ENCODE measurements at places on chromosomes 11 and 22. TPM values are rescaled to one million over a fixed set of nuclear protein-coding genes. Genes with fewer than 3 reads are reported as not detected.

DNA sequence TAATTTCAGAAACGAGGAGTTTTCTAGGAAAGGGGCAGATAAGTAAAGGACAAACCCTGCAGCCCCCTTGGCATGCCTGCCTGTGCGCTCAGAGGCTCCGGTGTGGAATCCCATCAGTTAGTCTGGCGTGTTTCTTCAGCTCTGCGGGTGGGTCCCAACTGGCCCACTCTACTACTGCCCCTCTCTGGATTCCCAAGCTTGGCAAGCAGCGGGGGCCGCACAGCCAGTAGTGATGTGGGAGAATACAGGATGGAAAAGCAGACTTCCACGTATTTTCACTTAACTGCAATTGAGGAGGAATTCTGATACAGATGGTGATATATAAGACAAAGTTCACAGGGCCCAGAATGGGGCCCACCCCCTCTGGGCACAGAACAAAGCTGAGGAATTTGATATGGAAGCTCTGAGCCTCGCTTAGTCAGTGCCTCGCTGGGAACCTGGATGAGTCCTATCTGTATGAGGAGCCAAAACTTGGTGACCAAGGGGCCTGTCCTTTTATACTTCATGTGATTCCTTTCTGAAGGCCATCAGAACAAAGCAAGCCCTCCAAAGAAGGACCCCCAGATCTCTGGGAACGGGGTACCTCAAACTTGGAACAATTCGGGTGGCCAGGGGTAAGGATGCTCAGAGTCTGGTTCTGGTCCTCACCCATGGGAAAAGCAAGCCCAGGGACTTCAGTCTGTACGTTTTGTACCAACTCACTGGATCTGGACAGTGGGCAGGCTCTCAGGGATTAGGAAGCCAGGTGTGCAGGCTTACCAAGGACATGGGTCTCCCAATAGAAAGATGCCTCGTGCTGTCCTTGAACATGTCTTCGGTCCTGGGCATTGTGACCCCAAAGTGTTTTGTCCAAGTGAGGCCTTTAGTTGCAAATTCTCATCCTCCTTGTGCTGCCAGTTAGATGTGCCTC is 26.0 kb downstream of the RELT start:
- DNase-seq, result no peak

DNA sequence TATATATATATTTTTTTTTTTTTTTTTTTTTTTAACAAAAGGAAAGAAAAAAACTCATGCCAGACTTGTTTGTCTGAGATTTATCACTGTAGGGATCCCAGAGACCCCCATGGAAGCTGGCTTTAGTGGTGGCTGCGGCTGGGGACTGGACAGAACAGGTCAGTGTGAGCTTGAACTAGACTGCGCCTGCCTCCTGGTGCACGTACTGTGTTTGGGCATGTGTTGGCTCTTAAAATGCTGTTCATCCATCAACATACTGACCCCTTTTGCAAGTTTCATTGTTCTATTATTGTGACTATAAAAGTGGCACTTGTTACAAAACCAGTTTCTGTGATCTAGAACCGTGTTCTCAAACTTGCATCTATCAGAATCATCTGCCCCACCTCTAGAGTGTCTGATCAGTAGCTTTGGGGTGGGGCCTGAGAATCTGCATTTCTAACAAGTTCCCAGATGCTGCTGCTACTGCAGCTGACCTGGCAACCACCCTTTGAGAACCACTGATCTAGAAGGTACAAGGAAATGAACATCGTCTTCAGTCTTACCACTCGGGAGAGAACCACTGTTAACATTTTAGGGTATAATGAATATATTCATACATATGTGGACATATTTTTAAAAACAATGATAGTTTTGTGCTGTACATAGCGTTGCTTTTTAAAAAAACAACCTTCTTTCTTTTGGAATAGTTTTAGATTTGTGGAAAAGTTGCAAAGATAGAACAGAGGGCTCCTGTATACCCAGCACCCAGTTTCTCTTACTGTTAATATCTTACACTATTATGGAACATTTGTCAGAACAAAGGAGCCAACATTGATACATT is 54.0 kb downstream of the ZNRF3 start:
- no peak for DNase-seq

GRCh38 chr22:47174671-47175112 is 412.2 kb downstream of the TBC1D22A start:
- DNase-seq, result no peak

- no peak for DNase-seq
These were observed 6.3 kb downstream of the HRAS start for GRCh38 chr11:528815-529727.

DNA sequence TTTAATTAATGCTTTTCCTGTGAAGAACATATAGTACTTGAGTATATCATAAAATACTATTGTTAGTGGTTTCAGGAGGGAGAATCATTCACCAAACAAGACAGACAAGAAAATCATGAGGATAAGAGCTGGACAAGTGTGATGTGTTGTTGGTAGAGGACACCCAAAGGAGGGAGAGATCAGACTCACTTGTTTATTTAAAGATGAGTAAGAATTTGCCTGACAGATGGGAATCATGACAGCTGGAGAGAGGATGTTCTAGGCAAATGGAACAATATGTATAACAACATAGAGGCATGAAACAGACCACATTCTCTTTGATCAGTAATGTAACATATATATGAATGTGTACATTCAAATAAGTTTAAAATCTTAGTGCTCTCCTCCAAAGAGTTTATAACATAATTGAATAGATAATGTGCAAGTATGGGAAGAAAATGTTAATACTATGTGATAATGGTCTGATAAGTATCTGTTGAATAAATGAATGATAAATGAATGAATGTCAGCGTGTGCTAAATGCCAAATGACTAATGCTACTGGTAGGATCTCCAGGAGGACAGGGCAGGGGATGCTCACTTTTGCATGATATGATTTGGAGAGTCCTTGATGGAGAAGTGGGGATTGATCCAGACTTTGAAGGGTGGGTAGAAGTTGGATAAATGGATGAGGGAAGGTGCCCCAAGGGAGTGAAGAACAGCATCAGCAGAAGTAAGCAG is 228.9 kb upstream of the SORL1-AS1 start:
- DNase-seq, result no peak

GRCh38 chr22:42745118-42745517 is 24.4 kb upstream of the A4GALT start:
- peak; percentile 41 for DNase-seq

DNA sequence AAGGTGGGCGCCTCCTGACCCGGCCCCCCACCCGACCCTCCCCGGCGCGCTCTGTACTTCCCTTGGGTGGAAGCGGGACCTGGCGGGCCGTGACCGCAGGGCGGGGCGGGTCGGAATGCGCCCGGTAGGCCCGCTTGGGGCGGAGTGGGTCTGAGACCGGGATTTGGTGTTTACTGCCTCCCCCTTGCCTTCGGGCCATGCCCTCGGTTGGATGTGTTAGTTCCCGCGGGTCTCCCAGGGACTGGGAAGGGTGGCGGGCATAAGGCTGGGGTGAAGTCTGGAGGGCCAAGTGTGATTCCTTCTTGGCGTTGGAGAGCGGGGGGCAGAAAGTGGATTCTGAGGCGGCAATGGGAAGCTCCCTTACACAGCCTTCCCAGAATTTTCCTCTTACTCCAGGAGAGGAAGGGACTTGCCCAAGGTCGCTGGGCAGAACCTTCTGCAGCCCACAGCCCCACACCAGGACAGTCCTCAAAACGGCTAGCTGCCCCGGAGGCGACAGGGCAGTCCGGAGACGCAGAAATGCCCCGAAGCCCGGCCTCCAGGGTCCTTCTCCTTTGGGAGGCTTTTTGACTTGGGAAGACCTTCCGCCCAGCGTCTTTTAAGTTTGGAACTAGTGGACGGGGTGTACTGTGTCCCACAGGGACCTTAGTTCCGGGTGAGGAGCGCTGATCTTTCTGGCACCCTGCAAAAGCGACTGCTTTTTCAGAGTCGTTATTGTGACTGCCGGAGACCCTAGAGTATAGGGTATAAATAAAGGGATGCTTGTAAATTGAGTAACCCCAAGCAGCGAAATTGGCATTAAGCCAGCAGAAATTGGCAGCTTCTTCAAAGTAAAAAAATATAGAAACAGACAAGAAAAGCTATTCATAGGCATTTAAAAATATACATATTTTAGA is 647 bp downstream of the SWAP70 start:
- peak; percentile 51 for DNase-seq

The CLTCL1 gene
- 10.2 TPM for polyA plus RNA-seq

The OR10A2 gene
- polyA plus RNA-seq, result not detected

The CFAP300 gene
- polyA plus RNA-seq, result 3.2 TPM

The MS4A6A gene
- not detected for polyA plus RNA-seq

Data from mammary epithelial cell (primary cell).